ENCODE measurements at places on chromosomes 5 and 9.
A peak's percentile ranks its signal among the peaks of the same experiment; 100 is the strongest.

GRCh38 chr5:69525490-69525889 lies 32.9 kb downstream of the OCLN start:
- no peak for DNase-seq

DNA sequence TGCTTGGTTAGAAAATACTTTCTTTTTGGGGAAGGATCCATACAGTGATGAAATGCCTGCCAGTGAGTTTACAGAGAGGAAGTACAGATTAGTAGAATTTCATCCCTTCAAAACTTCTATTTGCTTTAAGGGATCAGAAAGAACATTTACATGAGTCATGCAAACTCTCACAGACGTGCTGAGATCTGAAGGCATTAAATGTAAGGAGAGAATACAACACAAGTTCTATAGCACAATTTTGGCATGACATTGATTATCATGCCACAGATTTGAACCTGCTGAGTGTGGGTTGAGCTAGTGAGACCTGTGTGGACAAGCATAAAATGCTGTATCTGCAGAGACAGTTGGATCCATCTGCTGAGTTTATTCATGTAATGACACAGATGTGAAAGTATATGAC lies 613.6 kb upstream of the SEMA6A start:
- DNase-seq = no peak

GRCh38 chr9:130186839-130187522 lies 14.8 kb downstream of the NCS1 start:
- DNase-seq = no peak

GRCh38 chr5:132749506-132749905 lies 2.3 kb downstream of the CCNI2 start:
- no peak for DNase-seq

DNA sequence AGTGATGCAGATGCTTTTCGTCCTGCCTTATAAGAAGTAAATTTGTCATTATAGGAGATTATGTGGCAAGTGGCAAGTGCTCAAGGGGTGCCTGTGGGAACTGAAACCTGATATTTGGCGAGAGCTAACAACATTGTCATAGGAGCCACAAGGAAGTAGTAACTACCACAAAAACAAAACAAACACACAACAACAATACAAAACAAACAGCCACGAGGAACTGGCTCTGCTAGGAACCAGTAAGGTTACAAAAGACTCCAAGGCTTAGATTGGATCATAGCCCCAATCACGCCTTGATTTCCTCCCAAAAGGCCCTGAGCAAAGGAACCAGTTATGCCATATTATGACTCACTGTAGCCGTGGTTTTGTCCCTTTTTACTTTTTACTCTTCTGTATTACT lies 1045.2 kb downstream of the CDH12 start:
- no peak for DNase-seq

- DNase-seq = no peak
These were observed 42.4 kb upstream of the ZBED3 start for GRCh38 chr5:77129391-77129990.

DNA sequence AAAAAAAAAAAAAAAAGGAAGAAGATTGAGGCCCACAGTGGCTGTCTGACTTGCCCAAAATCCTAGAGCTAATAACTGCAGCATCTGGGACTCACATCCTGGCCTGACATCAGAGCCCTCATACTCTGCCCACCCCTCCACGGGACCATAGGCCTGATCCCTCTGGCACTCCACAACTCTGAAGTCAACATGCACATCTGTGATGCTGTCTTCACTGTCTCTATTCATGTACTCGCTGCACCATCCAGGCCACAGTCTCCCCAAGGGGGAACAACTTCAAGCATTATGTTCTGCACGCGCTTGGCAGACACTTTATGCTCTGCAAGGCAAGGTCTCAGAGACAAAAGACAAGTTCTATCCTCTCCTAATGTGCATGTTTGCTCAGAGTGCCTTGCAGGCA lies 158.2 kb downstream of the SPOCK1 start:
- no peak for DNase-seq

- DNase-seq = no peak
These were observed 1.1 kb downstream of the CTXN3 start for GRCh38 chr5:127650022-127650421.

GRCh38 chr5:31116466-31117031 lies 76.9 kb upstream of the CDH6 start:
- no peak for DNase-seq

- DNase-seq = no peak
These were observed 2.0 kb downstream of the LIFR start for GRCh38 chr5:38554403-38554802.

- DNase-seq = no peak
These were observed 30.7 kb downstream of the DHX29 start for GRCh38 chr5:55276771-55277170.

GRCh38 chr9:103798620-103799019 lies 295.5 kb upstream of the SMC2 start:
- DNase-seq = no peak

GRCh38 chr5:106376522-106376921 lies 1294.2 kb downstream of the EFNA5 start:
- DNase-seq = no peak

DNA sequence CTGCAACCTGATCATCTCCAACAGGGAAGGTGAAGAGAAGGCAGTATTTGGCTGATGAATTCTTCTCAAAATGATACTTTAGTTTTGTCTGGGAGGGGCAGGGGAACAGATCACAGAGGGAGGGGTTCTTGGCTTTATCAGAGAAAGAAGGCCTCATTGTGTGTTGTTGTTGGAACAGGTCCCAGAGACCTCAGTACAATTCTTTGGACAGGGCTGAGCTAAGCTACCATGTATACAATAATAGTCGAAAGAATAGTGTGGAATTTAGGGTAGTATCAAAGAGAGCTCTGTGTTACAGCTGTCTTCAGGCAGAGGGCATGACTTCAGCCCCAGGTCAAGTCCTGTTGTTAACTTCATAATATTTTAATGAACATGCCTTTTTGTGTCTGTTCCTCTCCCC lies 39.9 kb downstream of the ARHGAP26 start:
- DNase-seq = no peak

GRCh38 chr5:17156463-17156862 lies 61.0 kb upstream of the BASP1 start:
- no peak for DNase-seq

DNA sequence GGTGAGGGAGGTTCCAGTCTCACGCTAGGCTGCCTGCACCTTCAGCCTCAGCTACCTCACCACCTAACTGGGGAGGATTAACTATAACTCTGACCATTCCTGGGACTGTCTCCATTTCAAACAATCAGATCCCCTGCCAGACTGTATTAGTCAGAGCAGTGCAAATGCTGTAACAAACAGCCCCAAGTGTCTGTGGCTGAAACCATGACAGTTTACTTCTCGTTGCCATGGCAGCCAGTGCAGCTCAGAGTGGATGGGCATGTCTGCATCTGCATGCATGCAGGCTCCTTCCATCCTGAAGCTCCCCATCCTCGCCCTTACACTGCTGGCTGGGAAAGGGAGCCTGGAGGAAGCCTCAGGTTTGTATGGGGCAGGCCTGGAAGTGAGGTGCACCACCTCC lies 86.7 kb downstream of the KCNIP1 start:
- no peak for DNase-seq

GRCh38 chr5:79149433-79149832 lies 37.8 kb downstream of the BHMT start:
- no peak for DNase-seq

GRCh38 chr5:90402521-90403255 lies 6.9 kb downstream of the CETN3 start:
- DNase-seq = no peak

GRCh38 chr5:134851307-134851923 lies 5.6 kb downstream of the C5orf24 start:
- no peak for DNase-seq

GRCh38 chr9:69090946-69091345 lies 55.4 kb downstream of the FXN start:
- no peak for DNase-seq

- no peak for DNase-seq
These were observed 94.3 kb upstream of the PITX1 start for GRCh38 chr5:135128361-135128760.

- no peak for DNase-seq
These were observed 351.4 kb downstream of the SEMA5A start for GRCh38 chr5:9194509-9194908.

GRCh38 chr5:112491257-112491656 lies 72.2 kb upstream of the EPB41L4A start:
- DNase-seq = no peak

DNA sequence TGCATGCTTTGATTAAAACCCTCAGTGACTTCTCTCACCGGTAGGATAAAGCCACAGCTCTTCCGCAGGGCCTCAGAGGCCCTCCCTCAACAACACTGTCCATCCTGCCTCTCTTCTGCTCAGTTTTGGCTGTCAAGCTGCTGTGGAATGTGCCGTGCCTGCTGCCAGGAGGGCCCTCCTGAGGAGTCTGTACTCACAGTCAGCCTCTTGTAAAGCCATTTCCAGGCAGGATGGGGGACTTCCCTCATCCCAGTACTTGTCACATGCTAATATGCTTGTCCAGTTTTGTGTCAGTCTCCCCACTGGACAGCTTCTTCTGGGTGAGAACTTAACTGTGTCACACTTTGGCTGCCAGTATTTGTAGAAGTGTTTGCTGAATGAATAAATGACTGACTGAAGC lies 13.9 kb upstream of the DDX41 start:
- DNase-seq = no peak

GRCh38 chr5:81856948-81857928 lies 106.3 kb upstream of the SSBP2 start:
- DNase-seq = no peak

DNA sequence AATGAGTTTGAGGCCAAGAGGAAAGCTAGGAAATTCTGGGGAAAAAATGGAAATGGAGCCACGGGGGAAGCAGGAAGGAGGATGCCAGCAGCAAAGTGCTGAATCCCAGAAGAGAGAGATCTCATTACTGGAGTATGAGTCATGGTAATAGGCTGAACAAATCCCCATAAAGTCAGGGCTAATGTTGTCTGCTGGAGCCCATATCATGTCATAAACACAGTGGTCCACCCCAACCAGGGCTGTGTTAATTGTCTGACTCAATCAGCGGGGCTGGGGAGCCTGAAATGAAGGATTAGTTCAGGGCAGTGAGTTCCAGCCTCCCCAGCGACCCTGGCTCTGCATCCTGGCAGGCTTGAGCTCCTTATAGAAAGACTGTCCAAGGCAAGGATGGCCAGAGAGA lies 68.8 kb downstream of the TLR4 start:
- no peak for DNase-seq

GRCh38 chr9:101449071-101449721 lies 13.6 kb upstream of the ALDOB start:
- DNase-seq = peak; percentile 5

GRCh38 chr9:100590481-100590880 lies 12.6 kb downstream of the CAVIN4 start:
- no peak for DNase-seq

- no peak for DNase-seq
These were observed 18.5 kb upstream of the SNAPC3 start for GRCh38 chr9:15404171-15404570.

GRCh38 chr5:75053054-75053303 lies 621 bp upstream of the GCNT4 start:
- DNase-seq = peak; percentile 24

Measured in activated naive CD4-positive, alpha-beta T cell (primary cell).